Activated naive CD8-positive, alpha-beta T cell treated with anti-CD3 and anti-CD28 coated beads, Interleukin-2, amount 50 U/mL, for 16 hours (primary cell): ENCODE measurements at places on chromosomes 4 and X.

DNA sequence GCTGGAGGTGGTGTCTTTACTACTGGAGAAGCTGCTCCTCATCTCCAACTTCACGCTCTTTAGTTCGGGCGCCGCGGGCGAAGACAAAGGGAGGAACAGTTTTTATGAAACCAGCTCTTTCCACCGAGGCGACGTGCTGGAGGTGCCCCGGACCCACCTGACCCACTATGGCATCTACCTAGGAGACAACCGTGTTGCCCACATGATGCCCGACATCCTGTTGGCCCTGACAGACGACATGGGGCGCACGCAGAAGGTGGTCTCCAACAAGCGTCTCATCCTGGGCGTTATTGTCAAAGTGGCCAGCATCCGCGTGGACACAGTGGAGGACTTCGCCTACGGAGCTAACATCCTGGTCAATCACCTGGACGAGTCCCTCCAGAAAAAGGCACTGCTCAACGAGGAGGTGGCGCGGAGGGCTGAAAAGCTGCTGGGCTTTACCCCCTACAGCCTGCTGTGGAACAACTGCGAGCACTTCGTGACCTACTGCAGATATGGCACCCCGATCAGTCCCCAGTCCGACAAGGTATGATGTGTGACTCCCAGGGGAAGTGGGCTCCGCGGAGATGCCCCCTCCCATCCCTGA, 634 bp downstream of the LRAT start:
- no peak for DNase-seq

DNA sequence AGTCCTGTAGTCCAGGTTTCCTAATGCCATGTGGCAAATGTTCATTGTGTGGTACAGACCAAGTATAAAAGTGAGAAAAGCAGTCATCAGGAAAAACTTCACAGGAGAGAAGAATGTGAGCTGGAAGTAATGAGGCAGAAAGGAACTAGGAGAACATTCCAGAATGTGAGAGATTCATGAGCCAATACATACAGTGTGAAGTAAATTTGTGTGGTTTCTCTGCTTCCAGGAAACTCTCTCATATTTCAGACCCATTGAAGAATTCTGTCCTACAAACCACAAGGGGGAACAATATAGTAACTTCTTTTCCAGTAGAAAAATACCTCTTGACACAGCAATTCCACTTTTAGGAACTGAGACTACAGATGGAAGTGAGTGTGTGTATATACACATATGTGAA, 136.5 kb downstream of the RNF150 start:
- no peak for DNase-seq

DNA sequence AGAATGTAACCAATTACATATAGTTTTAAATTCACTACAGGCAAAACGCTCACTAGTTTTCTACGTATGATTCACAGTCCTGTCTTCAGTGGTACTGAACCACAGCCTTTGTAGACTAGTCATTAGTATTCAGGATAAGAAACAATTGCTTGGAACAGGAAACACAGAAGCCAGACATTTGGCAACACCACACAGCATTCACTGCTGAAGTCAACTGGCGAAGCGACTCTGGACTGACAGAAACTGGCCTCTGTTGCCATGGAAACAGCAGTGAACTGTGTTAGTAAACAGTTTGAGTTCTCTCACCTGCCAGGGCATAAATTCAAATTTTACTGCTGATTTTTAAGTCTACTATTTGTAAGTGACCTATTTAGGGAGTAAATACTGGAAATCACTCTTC, 57.6 kb downstream of the MAPK10 start:
- DNase-seq = no peak

DNA sequence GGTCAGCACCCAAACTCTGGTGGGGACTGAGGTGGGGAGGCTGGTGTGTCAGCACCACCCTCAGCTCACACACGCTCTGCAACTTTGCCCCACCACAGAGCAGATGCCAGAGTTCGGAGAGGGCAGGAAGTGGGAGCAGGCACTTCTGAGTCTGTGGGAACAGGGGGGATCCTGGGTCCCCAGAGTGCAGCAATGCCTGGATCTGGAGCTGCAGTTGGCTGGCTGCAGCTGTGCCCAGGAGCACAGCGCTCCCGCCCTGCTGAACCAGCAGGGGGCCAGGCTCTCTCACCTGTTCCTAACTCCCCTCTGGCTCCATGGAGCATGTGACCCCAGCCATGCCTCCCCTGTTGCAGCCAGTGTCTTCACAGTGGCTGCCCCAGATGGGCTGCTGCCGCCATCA, 252.4 kb downstream of the SPOCK3 start:
- DNase-seq = no peak

DNA sequence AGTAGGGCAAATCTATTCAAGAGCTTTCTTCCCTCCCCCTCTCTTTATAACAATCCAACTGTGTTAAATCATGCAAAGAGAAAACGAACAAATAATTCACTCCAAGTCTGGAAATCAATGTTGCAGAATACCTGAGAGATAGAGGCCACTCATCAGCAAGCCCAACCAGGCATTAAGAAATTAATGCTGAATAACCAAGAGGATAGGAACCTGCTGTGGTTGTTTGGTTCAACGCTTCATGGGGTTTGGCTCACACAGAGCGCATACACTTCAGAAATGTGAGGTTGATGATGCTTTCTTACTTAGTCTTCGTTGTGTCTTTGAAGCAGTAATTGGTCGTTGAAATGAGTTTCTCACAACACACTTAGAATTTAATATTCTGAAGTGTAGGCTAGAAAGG, 1540.0 kb upstream of the PABPC4L start:
- no peak for DNase-seq

GRCh38 chr4:123877551-123877950, 481.0 kb downstream of the SPRY1 start:
- DNase-seq = no peak

DNA sequence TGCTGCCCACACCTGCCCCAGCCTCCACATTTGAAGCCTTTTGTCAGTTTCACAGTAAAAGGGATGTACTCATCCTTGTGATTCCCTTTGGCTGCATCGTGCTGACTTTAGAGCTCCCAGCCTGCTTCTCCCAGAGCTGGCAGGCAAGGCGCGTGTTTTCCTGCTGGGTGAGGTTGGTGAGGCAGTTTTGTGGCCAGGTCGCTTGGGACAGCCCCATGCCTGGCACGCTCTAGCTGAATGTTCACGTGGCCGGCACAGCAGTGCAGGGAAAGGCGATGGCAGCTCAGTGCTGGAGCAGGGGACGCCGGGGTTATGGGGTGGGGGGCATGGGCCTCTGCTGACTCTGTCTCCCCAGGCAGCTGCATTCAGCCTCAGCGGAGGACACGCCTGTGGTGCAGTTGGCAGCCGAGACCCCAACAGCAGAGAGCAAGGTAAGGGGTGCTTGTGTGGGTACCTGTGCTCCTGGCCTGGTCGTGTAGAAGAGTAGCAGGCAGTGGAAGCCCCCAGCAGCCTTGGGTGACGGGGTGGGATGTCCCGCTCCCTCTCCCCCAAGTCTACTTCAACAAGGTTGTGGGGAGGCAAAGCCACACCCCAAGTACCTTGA, 9.3 kb downstream of the TACC3 start:
- DNase-seq = no peak

GRCh38 chr4:87977521-87978278, 2.2 kb downstream of the SPP1 start:
- no peak for DNase-seq
